Dermis microvascular lymphatic vessel endothelial cell (primary cell): ENCODE measurements at places on chromosomes 1 and 21.

GRCh38 chr1:23178950-23179349, 10.3 kb upstream of the LUZP1 start:
- DNase-seq: no peak

DNA sequence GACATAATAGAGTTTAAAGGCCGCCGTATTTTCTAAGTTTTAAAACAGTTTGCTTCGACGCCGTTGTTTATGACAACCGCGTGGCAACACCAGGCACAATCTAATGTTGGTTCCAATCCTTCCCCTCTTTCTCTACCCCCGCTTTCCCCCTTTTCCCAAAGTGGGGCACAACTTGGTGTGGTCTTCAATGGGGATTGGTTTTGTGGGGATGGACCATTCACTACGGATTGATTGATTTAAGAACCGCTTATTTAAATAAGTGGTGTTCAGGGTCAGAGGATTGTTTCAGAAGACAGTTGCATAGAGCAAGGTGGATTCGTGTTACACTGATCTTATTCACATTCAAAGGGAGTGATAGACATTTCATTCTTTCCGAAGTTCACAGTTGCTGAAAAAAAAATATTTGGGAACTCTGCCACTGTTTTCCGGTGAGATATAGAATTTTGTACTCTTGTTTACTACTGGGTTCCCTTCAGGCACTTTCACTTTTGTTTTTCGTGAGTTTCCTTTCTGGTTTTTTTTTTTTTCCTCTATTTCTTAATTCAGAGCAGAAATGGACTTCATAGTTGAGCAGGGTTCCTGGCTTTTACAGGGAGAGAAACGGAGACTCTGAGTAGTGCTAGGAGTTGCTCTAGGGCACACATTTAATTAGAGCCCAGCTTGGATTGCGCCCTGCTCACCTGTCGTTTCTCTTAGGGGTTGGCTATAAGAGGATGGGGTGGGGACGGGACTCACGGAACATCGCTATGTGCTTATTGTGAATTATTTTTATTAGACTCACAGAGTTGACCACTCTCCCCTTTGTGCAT, 79.6 kb upstream of the AK4 start:
- peak; percentile 33 for DNase-seq

DNA sequence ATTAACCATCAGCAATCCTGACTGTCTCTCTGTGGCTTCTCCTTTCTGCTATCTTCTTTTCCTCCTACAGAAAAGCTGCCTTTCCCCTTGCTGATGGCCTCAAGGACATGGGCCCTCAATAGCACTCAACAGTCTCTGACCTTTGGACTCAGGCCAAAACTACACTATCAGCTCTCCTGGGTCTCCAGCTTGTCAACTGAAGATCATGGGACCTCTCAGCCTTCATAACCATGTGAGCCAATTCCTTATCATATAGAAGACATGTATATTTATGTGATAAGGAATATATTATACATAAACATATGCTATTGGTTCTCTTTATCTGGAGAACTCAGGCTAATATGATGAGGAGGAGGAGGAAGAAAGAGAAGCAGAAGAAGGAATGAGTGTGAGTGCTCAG, 91.8 kb upstream of the GJB5 start:
- no peak for DNase-seq

- DNase-seq: no peak
Measured at GRCh38 chr1:93395195-93395594, 49.5 kb downstream of the DR1 start.

DNA sequence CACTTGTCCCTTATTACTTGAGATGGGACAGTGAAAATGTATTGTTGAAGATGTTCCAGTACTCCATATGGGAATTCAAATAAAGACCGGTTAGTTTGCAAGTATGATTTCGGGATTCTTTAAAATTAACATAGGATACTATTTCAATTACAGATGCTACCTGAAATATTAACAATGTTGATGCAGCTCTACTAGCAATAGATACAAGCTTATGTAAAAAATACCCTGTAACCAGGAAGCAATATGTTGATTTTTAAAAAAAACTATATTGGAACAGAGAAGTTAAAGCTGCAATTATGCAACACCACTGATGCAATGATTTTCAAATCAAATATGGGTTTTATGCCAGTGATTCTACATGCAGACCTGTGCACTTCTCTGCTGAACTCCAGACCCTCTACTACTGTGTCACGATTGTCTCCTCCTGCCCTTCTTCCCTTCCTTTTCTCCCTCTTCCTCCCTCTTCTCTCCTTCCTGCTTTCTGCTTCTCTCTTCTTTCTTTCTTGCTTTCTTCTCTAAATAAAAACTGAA, 179.2 kb downstream of the ATP6V1G3 start:
- DNase-seq: no peak

DNA sequence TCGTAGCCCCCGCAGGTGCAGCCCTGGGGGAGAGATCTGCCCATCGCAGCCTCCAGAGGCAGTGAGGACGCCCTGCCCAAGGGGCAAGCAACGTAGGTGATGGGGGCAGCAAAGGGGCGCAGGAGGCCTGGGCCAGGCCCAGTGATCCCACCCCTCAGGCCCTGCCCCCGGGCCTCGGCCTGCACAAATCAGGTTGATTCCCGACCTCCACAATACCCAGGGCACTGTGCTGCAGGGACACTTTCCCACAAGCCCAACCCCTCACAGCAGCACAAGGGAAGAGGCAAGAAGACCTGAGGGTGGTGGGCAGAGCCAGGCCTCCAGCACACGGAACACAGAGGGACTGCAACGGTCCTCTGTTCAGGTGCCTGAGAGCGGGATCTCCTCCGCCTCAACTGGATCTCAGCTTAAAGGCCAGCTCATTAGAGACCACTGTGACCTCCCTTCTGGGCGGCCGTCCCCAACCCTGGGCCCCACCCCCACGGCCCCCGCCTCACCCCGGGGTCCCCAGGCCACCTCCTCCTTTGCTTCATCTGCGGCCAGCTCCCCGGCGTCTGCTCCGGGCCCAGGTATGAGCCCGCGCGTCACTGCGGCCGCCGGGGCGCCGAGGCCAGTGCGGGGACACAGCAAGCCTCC, 812 bp upstream of the ARF1 start:
- peak; percentile 14 for DNase-seq

- no peak for DNase-seq
Measured at GRCh38 chr1:20386323-20387081, 95.8 kb downstream of the VWA5B1 start.

DNA sequence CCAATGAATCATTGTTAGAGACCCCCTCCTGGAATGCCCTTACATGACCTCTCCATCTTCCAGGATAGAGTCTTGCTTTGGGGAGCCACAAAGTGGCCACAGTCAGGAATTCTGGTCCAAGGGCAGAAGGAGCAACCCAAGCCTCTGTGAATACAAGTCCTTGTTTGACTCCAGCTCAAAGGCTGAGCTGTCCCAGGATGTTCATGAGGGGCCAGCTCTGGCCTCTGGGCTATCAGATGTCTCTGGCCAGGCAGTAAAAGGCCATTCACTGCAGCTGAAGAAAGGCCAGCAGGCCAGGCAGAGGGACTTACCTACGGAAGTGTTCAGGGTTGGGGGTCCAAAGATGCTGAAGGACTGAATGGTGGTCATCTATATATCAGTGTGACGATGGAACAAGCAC, 98.3 kb upstream of the IPO9 start:
- no peak for DNase-seq

GRCh38 chr21:41954654-41955499, 1.1 kb upstream of the C2CD2 start:
- no peak for DNase-seq

GRCh38 chr21:44353191-44353970, at the start of gene TRPM2:
TRPM2 (plus strand) TSS chr21:44353621; CDS start chr21:44353701, 80 bp downstream.
- DNase-seq: no peak

- no peak for DNase-seq
Measured at GRCh38 chr1:10874351-10874750, 77.9 kb upstream of the CASZ1 start.

GRCh38 chr1:228085287-228085951, 2.9 kb downstream of the ARF1 start:
- peak; percentile 82 for DNase-seq

DNA sequence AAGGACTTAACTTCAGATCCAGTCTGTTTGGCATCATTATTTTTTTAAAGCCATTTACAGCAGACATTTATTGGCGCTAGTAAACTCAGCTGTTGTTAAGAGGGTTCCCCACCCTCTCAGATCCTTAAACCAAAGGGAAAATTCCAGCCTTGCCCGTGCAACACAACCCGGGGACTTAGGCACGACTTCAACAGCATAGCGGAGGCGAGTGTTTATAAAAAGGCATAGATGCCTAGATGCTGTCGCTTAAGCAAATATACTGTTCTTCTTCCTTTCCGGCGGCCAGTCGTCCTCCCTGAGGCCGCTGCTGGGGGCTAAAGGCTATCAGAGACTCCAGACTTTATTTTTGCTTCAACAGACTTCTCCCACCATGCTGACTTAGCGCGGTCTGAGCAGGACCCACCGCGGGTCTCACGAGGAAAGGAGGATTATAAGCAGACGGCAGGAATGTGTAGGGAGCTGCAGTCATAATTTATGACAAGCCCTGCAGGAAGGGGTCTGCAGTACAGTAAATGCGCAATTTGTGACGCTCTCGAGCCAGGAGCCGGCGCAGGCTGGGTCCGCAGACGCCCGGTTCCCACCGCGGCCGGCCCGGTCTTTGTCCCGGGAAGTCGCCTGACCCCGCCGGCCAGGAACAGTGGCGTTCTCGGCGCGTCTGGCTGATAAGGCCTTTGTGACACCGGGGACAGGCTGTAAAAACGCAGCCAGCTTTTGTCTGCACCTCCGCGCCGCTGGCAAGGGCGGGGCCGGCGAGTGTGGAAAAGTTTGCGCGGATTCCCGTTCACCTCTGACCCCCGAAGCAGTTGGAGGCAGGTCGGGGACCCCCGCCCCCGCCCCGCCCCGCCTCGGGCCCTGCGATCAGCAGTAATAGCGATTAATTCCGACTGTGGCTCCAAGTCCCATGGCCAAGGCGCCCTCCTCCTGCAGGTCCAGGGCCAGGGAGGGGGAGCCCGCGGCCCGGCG, 61.2 kb upstream of the ARHGEF16 start:
- no peak for DNase-seq

DNA sequence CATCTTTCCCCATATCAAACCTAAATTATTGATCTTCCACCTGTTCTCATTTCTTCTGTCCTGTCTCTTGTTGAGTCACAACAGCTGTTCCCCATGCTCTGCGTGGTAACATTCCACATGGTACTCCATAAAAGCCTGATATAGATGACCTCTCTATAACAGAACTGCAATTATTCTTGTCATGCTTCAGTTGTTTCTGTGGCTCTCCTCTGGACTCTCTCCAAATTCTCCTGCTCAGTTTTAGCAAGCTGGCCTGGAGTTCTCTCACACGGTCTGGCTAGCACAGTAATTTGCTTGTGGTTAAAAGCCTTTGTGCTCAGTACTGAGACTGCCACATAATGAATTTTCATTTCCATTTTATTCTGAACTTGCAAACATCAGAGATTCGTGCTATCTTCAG, 10.6 kb upstream of the LRRC39 start:
- DNase-seq: no peak
